ENCODE measurements at places on chromosomes 7 and 10. TPM values are rescaled to one million over a fixed set of nuclear protein-coding genes. Genes with fewer than 3 reads are reported as not detected.
A peak's percentile ranks its signal among the peaks of the same experiment; 100 is the strongest.

GRCh38 chr10:119775529-119775928 lies 49.7 kb downstream of the INPP5F start:
- DNase-seq: no peak
- H3K4me1 ChIP-seq: no peaks in the 10 kb centered on the region
- no peak overlapping the region for H3K27ac ChIP-seq

DNA sequence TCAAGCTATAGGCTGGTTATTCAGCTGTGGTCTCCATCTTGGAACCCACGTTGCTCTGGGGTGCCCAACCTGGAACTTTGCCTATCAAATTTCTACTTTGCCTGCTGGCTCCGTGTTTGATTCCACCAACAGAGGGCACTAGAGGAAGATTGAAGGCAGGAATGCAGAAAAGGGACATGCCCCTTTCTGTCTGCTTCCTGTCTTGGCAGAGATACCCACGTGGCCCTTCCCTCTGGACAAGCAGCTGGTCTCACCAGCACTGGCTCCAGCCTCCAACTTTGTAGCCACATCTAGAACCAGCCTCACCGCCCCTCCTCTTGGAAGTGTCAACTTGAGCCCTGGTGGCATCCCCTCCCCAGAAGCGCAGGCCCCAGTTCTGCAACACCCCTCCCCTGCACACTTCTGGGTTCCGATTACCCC lies 52.1 kb upstream of the ZNF438 start:
- no peak overlapping the region for H3K4me3 ChIP-seq
- no peak for DNase-seq
- no peak overlapping the region for H3K27ac ChIP-seq
- H3K27me3 ChIP-seq: no peaks in the 10 kb centered on the region

The PLXNA4 gene
- 27.7 TPM for total RNA-seq

- H3K4me1 ChIP-seq: peaks cover 14% of the 10 kb centered on the region
- H3K27me3 ChIP-seq: no peaks in the 10 kb centered on the region
- no peak overlapping the region for H3K4me3 ChIP-seq
- peaks cover 20% of the 10 kb centered on the region for H3K36me3 ChIP-seq
Measured at GRCh38 chr10:112177247-112177646, 6.3 kb downstream of the GPAM start.

The LDB3 gene
- total RNA-seq: 63.8 TPM

The TBX20 gene
- total RNA-seq: 0.35 TPM

DNA sequence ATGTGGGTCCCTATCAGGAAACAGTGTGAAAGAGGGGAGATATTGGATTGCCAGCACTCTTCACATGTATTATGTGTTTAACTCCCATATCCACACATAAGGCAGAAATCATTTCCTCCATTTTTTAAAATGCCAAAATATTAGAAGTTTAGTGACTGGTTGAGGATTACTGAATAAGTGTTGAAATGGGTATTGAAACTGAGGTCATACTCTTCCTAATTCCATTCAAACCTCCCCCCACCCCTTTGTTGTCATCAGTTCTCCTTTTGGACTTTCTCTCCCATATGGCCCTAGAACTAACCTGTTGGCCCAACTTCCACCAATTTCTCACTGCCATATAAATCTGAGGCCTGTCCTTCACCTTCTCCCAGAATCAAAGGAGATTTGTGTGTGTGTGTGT lies 81.6 kb downstream of the EVX1 start:
- no peaks in the 10 kb centered on the region for H3K4me1 ChIP-seq
- DNase-seq: no peak

The UCMA gene
- not detected for total RNA-seq

The TMEM26 gene
- 1.2 TPM for total RNA-seq

DNA sequence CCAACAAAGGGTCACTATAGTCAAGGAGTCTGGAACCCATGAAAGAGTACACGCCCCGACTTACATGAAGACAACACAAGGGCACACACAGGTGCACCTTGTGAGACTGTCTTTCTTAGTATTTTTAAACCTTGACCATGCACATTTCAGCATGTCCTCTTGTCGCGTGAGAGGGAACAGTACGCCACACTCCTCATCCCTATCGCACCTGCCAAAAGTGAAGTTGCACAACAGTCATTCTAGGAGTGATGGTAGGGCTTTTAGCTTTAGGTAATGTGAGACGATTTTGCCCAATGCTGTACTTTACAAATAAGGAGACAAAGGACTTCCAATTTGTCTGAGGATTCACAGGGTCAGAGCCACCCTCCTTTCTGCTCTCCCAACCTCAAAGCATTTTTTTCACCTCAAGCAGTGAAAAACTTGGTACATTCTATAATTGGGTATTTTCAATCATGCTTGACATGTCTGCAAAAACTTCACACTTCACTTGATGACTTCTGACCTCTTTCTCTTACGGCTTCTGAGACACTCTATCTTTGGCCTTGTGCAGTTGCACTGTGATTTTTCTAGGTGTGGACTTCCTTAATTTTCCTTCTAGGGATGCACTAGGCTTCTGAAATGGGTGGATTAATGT lies 173.9 kb upstream of the GRB10 start:
- no peak overlapping the region for H3K27ac ChIP-seq
- H3K27me3 ChIP-seq: no peaks in the 10 kb centered on the region
- H3K36me3 ChIP-seq: no peaks in the 10 kb centered on the region

- H3K36me3 ChIP-seq: no peaks in the 10 kb centered on the region
- H3K27ac ChIP-seq: no peak overlapping the region
- H3K4me1 ChIP-seq: peaks cover 4% of the 10 kb centered on the region
- H3K4me3 ChIP-seq: no peak overlapping the region
- DNase-seq: no peak
Measured at GRCh38 chr10:71325267-71325666, 6.2 kb downstream of the SLC29A3 start.

The VWDE gene
- not detected for total RNA-seq

The ADARB2 gene
- 3.1 TPM for total RNA-seq

GRCh38 chr7:139265673-139266072 lies 34.6 kb downstream of the UBN2 start:
- no peak overlapping the region for H3K4me3 ChIP-seq
- H3K36me3 ChIP-seq: peaks cover 38% of the 10 kb centered on the region
- H3K27me3 ChIP-seq: no peaks in the 10 kb centered on the region
- H3K4me1 ChIP-seq: no peaks in the 10 kb centered on the region

GRCh38 chr7:124940306-124940705 lies 10.7 kb upstream of the POT1 start:
- no peak overlapping the region for H3K27ac ChIP-seq
- no peaks in the 10 kb centered on the region for H3K36me3 ChIP-seq
- no peaks in the 10 kb centered on the region for H3K4me1 ChIP-seq
- DNase-seq: no peak

DNA sequence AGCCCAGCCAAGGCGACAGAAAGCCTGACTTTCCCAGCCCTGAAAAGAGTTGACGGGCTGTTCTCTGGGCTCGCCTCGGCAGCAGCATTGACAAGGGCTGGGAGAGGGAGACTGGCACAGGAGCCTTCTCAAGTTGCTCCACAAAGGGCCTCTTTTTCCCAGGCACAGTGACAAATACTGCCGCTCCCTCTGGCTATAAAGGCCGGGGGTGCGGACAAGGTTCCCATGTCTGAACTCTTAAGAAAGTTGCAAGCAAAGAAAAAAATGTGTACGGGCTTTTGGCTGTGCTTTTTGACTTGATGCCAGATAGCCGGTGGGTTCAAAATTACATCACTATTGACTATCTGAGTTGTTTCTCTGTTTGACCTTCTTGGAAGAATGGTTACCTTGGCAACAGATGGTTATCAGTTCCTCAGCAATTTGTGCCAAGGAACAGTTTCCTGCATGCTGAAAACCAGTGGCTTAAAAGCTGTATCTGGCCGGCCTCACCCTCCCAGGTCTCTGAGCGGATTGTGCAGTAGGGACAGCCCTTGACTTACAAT lies 115.9 kb upstream of the EEPD1 start:
- H3K4me1 ChIP-seq: peaks cover 10% of the 10 kb centered on the region
- H3K27ac ChIP-seq: peak overlapping the region; percentile 62
- no peaks in the 10 kb centered on the region for H3K27me3 ChIP-seq
- no peaks in the 10 kb centered on the region for H3K36me3 ChIP-seq

The ZC3HAV1L gene
- total RNA-seq: 10.4 TPM

- H3K27ac ChIP-seq: peak overlapping the region; percentile 34
- no peaks in the 10 kb centered on the region for H3K27me3 ChIP-seq
- H3K4me3 ChIP-seq: no peak overlapping the region
- no peaks in the 10 kb centered on the region for H3K36me3 ChIP-seq
Measured at GRCh38 chr10:77383861-77384553, 253.6 kb downstream of the KCNMA1 start.

The PDE1C gene
- 4.6 TPM for total RNA-seq

The TAS2R3 gene
- total RNA-seq: 0.41 TPM

- no peak overlapping the region for H3K27ac ChIP-seq
- no peaks in the 10 kb centered on the region for H3K4me1 ChIP-seq
- H3K4me3 ChIP-seq: no peak overlapping the region
- no peak for DNase-seq
- H3K27me3 ChIP-seq: no peaks in the 10 kb centered on the region
Measured at GRCh38 chr7:105639667-105640493, 58.6 kb upstream of the EFCAB10 start.

DNA sequence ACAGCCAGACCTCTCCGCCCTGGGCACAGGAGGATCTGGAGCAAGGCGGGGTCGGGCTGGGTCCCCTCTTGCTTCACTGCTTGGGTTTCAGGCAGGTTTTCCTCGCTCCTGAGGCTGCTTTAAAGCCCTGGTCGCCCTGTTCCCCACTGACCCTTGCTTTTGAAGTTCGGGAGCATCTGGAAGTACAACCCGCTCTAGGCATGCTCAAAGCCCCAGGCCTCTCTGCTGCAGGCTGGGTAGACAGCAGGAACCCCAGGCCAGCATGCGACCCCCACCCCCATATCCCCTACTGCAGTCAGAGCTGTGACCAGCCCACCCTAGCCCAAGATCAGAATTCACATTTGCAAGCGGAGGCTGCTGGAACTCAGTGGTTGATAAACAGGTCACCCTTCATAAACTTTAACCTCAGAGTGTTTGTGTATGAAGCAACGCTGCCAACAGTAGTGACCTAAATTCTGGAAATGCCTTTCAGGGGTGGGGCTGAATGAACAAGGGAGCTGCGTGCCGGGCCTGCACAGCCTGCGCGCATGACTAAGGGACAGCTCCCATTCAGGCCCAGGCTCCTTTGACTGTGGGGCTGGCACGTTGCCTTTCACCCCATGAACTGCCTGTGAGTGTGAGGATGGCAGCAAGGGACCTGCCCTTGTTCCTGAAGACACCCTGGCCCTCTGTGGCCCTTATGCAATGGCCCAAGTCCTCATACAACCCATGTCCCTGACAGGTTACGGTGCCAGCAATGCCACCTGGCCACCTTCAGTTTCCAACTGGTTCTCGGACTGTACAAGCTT lies 52.5 kb downstream of the PROSER2 start:
- H3K27me3 ChIP-seq: no peaks in the 10 kb centered on the region
- DNase-seq: peak; percentile 9
- H3K4me3 ChIP-seq: no peak overlapping the region
- H3K4me1 ChIP-seq: peaks cover 23% of the 10 kb centered on the region
- no peak overlapping the region for H3K27ac ChIP-seq

The SSC4D gene
- 1.5 TPM for total RNA-seq

DNA sequence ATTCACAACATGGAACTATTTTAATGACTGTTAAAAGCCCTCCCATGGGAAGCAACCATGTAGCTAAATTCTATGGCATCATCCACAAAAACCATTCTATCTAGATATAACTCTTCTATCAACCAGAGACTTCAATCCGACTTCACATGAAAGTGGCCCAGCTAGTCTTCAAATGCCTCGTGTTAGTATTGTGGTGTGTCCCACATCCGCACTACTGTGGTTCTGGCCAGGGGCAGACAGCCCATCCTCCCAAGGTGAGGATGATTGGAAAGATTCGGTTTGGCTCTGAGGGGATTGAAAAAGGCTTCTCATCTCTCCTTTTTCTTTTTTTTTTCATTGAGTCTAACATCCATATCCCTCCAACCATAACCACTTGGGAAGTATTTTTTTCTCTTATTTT lies 253.0 kb upstream of the KLF6 start:
- H3K36me3 ChIP-seq: no peaks in the 10 kb centered on the region
- peaks cover 4% of the 10 kb centered on the region for H3K4me1 ChIP-seq
- H3K27ac ChIP-seq: no peak overlapping the region
- DNase-seq: no peak
- no peaks in the 10 kb centered on the region for H3K27me3 ChIP-seq

The LEP gene
- not detected for total RNA-seq

DNA sequence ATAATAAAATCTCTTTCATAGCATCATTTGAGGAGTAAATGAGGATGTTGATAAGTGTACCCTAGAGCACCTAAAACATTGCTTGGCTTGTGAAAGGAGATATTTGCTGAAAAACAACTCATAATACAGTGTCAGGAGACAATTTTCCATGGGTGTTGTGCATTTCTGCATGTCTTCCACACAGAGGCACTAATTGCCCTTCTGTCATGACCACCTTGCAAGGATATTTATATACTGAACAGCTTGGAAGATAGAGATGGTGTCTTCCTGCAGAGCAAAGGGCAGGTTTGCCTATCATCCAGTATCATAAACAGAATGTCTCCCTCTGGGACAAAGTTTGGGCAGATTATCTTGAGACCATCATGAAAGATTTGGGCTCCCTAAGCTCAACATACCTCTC lies 495.2 kb upstream of the LRRN3 start:
- no peaks in the 10 kb centered on the region for H3K4me1 ChIP-seq
- no peaks in the 10 kb centered on the region for H3K36me3 ChIP-seq
- DNase-seq: no peak
- no peak overlapping the region for H3K27ac ChIP-seq

The CDHR3 gene
- total RNA-seq: 1.5 TPM

The DOCK4 gene
- 22.3 TPM for total RNA-seq

The SLC13A1 gene
- not detected for total RNA-seq

GRCh38 chr7:133773601-133774000 lies 353.5 kb upstream of the LRGUK start:
- H3K36me3 ChIP-seq: no peaks in the 10 kb centered on the region
- no peak for DNase-seq
- H3K27ac ChIP-seq: no peak overlapping the region

The ITGA8 gene
- 1,137 TPM for total RNA-seq

GRCh38 chr7:150857276-150858055 lies 5.1 kb downstream of the AOC1 start:
- no peak overlapping the region for H3K4me3 ChIP-seq
- no peaks in the 10 kb centered on the region for H3K4me1 ChIP-seq
- H3K27me3 ChIP-seq: no peaks in the 10 kb centered on the region
- no peak overlapping the region for H3K27ac ChIP-seq
- DNase-seq: no peak

The ADAM22 gene
- total RNA-seq: 5.0 TPM

The ANKRD61 gene
- not detected for total RNA-seq

DNA sequence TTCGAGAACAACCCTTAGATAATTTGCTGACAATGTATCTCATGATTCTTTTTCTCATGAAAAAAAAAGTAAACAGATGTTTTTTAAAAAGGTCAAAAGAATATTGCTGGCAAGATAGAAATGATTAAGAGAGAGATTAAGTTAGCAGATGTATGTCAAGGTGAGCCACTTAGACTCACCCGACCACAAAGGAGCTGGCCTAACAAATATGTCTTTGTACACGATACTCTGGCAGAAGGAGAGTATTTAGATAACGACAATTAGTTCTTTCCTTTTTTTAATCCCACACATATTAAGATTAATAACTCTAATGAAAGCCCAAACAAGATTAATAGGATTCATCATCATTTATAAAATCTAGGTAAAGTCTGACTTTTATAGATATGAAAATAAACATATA lies 156.7 kb downstream of the RAPGEF5 start:
- H3K27me3 ChIP-seq: no peaks in the 10 kb centered on the region
- peaks cover 8% of the 10 kb centered on the region for H3K4me1 ChIP-seq
- H3K36me3 ChIP-seq: no peaks in the 10 kb centered on the region
- no peak overlapping the region for H3K4me3 ChIP-seq

The PTPRE gene
- 41.9 TPM for total RNA-seq

Data from thoracic aorta (tissue), 2 donors.